GM12864 (cell line): ENCODE measurements at places on chromosomes 7 and 10.

- no peak for DNase-seq
Observed at GRCh38 chr7:97004247-97005182, 838 bp upstream of the DLX6 start.

DNA sequence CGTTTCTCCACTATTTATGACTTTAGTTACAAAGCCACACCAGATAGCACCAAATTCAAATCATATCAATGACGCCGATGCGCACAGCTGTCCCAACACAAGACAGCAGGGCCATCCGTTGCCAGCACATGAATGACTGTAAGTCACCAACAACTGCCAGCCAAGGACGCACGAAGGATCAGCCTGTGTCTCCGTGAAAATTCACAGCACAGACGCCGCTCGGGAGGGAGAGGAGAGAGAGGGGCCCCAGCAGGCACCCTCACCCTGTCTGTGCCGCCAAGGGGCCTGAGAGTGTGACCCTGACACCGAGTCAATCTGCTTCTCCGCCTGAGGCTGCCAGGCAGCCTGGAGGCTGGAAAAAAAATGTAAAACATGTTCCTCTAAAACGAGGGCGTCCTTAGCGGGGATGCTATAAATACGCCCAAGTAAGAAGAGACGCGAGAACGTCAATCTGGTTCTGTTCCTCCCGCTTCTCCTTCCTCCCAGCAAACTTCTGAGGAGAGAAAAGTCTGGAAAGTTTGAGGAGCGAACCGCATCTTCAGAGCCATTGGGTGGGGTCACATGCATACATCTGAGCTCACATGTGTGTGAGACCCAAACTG lies 111.2 kb downstream of the PTPRN2 start:
- DNase-seq: no peak

- DNase-seq: no peak
Observed at GRCh38 chr7:91832493-91833045, 47.9 kb downstream of the MTERF1 start.

DNA sequence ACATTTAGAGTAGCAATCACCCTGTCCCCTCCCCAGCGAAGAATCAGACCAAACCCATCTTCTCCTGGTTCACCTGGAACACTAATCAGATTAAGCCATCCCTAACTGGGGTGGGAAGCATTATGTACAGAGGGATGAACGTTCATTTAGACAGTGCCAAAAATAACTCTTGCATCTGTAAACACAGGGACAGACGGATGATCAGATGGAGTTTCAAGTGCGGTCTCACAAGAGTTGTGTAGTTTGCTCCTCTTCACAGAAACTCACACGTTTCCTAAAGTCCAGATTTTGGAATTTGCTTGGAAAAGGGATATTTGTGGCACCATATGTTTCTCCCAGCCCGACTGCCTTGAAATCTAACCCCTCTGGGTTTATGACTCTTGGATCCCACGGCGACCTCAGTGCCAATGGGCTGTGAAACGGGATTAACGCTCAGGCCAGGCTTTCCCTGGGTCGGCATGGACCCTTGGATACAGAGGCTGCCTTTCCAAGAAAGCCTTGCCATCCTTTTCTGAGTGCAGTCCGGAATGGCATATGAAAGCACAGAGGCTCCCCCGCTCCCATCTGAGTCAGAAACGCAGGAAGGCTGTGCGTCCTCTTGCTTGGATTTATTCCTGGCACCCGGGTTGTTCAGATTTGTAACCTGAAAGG lies 293.2 kb upstream of the HABP2 start:
- DNase-seq: no peak

GRCh38 chr7:134885967-134886352 lies 100.3 kb upstream of the AGBL3 start:
- DNase-seq: no peak

DNA sequence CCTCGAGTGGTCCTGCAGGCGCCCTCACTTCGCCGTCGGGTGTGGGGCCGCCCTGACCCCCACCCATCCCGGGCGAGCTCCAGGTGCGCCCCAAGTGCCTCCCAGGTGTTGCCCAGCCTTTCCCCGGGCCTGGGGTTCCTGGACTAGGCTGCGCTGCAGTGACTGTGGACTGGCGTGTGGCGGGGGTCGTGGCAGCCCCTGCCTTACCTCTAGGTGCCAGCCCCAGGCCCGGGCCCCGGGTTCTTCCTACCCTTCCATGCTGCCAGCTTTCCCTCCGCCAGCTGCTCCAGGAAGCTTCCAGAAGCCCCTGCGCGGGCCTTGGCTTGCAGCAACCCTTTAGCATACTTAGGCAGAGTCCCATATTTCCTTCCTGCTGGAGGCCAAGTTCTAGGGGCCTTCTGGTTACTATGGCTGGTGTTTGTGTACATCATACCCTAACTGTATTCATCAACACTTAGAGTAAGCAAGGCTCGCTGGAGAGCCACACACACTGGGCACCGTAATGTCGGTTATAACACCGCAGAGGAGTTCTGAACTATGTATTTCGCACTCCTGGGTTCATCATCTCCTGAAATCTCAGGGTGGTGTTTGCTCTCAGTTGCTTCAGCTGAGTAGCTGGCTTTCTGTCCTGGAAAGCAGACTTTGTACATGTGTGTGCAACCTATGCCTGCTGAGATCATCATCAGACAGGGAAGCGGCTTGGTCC lies 471 bp downstream of the MGMT start:
- no peak for DNase-seq

DNA sequence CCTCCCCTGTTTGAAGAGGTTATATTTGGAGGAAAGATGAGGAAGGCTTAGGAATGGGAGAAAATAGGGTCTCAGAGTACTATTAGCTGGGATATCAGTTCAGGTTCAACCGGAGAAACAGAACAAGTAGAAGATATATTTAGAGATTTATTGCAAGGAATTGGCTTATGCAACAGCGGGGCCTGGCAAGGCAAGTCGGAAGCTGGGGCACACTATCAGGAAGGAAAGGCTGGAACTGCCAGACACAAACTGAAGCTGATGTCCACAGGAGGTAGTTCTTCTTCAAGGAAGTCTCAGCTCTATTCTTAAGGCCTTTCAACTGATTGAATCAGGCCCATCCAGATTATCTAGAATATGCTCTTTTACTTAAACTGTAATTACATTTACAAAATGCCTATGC lies 939.6 kb upstream of the C7orf33 start:
- no peak for DNase-seq

- DNase-seq: no peak
Observed at GRCh38 chr7:16564023-16564380, 37.4 kb downstream of the LRRC72 start.

DNA sequence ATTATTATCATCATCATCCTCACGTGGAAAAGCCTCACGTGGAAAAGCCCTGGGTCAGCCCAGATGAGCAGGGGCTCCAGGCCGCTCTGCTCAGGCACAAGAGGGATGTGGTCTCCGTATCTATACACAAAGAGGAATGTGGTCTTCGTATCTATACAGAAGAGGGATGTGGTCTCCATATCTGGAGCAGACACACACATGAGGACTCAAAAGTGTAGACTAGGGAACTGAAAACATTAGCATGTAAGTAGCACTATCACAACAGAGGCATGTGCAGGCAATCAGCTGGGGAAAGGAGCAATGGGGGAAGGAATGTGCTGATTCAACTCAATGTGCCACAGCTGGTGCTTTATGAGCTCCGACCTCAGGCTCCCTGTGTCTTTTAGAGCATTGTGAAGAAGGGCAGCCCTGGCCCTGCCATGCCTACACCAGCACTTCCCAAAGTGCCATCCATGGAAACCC lies 86.5 kb downstream of the PLXNA4 start:
- no peak for DNase-seq

GRCh38 chr10:31413325-31413724 lies 94.3 kb downstream of the ZEB1 start:
- DNase-seq: no peak

GRCh38 chr10:110859973-110860376 lies 11.8 kb upstream of the PDCD4 start:
- no peak for DNase-seq

DNA sequence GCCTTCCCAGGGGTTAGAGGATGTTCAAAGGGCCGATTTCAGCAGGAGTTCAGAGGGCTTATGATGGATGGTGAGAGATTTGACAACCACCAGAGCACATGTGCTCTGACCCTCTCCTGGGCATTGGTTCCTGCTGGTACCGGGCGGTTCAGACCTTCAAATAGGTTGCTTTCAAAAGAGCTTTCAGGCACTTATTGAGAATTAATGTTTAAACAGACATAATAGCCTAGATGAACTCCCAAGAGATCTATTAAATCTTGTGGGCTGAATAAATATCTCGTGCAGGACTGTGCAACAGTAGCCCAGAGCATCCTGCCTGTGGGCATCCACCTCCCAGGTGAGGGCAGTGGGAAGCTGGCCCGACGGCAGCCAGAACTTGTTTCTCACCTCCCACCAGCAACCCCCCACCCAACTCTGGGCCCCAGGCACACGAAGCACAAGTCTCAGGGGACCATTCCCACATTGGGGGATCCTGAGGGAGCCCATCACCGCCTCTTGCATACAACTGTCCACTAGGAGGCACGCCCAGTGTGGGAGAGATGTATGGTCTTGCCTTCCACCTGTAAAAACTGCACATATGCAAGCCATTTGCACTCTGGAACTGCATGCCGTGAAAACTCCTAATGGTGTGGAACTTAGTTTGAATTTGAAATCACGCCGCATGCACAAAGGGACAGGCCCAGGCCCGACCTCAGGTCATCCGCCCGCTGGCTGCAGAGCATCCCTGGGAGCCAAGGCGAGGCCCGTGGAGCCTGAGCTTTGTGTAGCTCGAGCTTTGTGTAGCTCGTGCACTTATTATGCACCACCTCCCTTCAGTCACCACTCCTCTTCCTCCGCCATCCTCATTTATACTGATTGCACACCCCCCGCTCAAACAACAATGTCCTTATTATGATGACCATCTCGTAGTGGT lies 147.8 kb downstream of the ADCY1 start:
- no peak for DNase-seq
